ENCODE measurements at places on chromosomes 3 and 15.

DNA sequence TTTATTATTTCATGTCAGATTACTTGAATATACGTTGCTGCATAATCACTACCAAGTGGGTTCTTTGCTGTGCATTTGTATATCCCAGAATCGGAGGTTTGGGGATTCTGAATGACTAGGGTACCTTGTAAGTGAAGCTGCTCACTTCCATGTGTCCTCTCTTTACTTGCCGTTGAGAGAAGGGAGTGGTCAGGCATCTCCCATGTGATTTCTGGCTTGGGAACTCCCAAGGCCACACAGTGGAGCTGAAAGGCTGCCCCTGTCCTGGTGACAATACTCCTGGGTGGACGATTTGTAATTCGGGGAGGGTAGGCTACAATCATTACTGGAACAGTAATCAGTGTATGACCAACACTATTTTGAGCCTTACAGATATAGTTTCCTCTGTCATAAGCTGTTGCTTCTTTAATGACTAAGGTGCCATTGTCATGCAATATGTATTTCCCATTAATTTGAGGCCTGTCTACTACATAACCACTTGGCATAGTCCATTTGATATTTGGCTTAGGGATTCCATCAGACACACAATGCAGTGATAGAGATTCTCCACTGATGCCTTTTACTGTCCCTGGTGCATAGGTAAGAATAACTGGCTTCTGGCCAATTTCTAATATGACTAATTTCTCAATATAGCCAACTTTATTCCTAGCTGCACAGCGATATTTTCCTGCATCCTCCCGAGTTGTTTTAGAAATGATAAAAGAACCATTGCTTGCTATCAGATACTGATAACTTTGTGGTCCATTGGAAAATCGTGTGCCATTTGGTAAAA is 24.0 kb downstream of the IGSF10 start:
- no peak for DNase-seq

- DNase-seq: no peak
These were observed 62.8 kb upstream of the HERC1 start for GRCh38 chr15:63896336-63897115.

- no peak for DNase-seq
These were observed 10.9 kb downstream of the RTP1 start for GRCh38 chr3:187208159-187208558.

GRCh38 chr15:83312071-83312470 is 27.6 kb upstream of the BNC1 start:
- DNase-seq: no peak

DNA sequence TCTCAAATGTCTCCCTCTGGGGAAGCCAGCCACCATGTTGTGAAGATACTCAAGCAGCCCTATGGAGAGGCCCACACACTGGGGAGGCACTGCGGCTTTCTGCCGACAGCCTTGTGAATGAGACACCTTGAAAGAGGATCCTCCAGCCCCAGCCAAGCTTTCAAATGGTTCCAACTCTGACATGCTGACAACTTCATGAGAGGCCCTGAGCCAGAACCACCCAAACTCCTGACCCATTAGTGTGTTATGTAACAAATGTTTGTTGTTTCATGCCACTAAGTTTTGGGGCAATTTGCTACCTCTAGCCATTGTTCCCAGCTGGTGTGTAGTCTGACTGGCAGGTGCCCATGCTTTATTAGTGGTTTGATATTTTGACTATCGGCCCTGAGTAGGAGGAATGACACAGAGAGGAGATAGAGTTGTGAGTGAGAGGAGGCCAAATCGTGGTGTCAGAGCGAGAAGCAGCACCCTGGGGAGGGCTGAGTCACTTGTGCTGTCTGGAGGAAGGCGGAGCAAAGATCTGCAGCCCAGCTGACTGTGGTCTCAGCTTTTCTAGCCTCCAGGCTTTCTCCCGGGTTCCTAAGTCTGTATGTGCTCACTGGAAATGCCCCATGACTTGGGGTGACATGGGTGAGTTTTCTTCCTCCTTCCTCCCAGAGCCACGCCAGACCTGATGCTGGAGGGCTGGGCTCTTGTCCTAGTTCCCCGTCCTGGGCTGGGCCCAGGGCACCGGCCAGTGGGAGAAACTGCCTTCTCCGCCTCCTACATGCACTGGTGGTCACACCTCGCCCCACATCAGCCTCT is 56.7 kb upstream of the BLM start:
- no peak for DNase-seq

DNA sequence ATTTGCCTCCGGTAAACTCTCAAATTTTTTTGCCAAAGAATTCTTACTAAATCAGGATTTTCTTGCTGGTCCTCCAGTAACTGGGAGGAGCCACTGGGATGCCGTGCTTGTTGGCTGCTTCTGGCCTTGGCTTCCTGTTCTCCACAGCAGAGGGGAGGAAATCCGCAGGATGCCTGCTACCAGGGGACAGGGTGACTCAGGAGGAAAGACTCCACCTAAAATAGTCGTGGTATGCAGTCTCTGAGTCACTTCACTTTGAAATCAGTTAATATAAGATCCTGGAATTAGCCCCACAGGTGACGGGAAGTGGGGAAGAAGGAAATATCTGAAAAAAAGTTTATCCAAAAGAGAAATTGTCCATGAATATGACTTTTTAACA is 6.5 kb upstream of the TM4SF18 start:
- DNase-seq: peak; percentile 91

GRCh38 chr3:178480795-178481194 is 55.4 kb upstream of the KCNMB2 start:
- DNase-seq: no peak

Data from NCI-H2081 treated with DMSO at 0.1 percent for 48 hours (cell line).